Chondrocyte (in vitro differentiated cells): ENCODE measurements at places on chromosomes 7 and 10.

DNA sequence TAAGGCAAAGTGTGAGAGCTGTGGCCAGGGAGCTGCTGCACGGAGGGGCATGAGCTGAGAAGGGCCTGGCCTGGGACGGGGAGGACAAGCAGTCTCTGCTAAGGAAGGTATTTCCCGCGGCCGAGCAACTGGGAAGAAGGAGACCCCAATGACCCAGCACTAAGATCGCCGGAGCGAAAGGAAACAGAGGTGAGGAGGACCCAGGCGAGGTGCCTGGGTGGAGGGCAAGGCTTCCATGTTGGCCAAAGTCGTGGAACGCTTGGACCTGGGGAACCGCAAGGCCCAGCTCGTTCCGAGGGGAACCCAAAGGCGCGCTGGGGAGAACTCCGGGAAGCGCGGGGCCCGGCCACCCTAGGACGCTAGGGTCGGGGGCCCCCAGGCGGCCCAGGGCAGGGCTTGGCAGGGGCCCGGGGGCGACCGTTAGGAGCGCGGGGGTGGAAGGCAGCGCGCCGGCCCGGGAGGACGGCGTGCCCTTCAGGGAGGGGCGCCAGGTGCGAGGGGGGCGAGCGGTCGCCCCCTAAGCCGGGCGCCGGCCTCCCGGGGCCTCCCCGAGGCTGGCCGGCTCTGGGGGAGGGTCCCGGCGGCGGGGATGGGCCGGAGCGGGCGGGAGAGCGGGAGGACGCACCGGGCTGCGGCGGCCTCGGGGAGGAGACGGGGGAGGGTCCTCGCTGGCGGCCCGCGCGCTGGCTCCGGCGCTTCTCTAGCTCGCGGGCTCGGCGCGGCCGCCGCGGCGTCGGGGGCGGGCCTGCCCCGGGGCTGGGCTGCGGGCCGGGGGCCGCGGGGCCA lies 545 bp downstream of the GIGYF1 start:
- no peak for DNase-seq

GRCh38 chr10:104762793-104763192 lies 121.7 kb downstream of the SORCS3 start:
- no peak for DNase-seq

DNA sequence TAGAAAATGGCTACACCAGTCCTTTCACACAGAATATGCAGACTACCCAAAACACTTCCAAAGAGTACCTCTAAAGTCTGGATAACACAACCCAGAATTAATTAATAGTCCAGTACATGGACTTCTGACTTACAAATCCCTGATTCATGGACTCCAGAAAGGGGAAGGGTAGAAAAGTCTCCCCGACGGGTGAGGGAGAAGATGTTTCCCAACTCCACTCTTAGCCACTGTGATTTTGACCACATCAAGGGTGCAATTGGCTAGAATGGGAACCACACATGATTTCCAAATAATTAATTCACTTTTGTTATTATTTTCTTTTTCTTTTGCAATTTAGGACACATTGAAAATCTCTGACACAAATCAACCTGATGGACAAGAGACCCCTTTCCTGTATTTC lies 1.4 kb downstream of the TMEM130 start:
- DNase-seq: no peak

- peak; percentile 70 for DNase-seq
Measured at GRCh38 chr10:132338876-132339275, 6.9 kb downstream of the LRRC27 start.

- DNase-seq: no peak
Measured at GRCh38 chr7:53473371-53473770, 437.9 kb downstream of the POM121L12 start.

GRCh38 chr10:114577133-114577532 lies 80.9 kb downstream of the ABLIM1 start:
- no peak for DNase-seq

GRCh38 chr10:55897490-55897921 lies 463.6 kb downstream of the ZWINT start:
- no peak for DNase-seq

- DNase-seq: no peak
Measured at GRCh38 chr7:33193308-33193864, 64.0 kb downstream of the BBS9 start.

DNA sequence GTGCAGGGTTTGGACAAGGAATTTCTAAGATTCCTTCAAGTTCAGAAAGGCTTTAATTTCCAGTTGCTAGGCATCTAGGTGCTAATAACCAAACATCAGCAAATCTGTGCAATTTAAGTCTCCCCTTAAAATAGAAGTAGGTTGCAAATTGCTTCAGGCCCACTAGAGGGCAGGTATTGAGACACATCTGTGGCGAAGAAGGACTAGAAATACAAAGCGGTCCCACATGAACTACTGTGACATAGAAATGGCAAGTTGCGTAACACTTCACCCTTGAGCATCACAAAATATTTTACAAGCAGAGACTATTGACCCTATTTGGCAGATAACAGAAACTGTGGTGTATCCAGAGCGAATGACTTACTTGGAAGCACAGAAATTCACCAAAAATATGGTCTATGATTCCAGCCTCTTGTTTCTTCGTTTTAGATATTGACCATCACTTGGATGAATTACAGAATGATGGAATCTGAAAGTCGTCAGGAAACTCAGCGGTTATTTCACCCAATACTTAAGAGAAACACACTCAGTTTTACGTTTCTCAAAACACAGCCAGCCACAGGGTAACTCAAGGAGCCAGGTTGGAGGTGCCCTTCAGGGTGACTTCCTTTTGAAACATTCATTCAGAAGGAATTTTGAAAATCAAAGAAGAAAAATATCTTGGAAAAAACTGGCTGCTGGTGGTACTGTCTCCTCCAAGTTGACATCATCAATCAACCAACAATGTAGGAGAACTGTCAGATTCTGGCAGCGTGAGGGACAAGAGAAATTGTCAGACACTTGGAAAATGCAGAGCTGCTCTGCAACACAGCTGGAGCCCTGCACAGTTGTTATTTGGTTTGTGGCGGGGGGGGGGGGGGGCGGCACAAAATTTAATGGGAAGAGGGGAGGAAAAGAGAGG lies 256.3 kb upstream of the MINDY3 start:
- no peak for DNase-seq

- DNase-seq: no peak
Measured at GRCh38 chr10:8460626-8461025, 406.1 kb downstream of the GATA3 start.

DNA sequence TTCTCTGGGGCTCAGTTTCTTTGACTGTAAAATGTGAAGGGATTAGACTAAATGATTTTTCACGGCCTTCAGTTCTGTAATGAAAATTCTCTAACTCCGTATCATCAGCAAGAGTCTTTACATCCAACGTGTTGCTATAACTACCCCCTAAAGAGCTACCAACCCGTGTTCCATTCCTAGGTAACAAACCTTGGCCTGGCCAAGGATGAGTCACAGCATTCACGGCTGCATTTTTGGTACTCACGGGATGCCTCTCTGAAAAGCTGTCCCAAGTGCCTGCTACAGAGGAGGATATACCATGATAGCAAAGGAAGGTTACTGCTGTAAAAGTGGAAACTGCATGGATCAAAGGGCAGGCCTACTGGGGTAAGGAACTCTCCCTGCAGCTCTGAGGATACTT lies 5.9 kb downstream of the LRRC4 start:
- no peak for DNase-seq
